GM04503 (cell line): ENCODE measurements at places on chromosomes 3 and 15.

DNA sequence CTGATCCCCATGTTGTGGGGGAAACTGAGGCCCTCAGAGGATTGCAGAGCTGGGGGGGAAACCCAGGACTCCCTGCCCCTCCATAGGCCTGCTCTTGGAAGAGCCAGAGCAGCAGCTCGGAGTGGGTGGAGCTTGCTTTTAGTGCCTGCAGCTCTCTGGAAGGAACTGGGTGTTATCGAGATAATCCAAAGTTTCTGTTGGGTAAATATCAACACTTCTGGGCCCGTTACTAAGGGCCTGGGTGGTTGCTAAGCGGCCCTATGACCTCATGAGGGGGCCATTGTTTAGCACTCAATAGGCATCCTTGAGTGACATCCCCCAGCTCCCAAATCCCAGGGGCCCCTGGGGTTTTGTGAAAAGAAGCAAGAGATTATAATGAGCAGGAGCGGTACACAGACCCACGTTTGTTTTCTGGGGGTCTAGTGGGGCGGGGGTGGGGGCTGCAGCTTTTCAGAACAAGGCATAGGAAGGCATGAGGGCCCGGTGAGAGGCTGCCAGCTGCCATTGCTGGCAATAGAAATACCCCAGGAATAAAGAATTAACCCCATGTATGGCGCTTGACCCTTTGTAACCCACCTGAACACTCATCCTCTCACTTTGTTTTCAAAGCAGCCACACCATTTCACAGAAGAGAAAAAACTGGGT is 48.3 kb upstream of the ATP2B2 start:
- no peak for DNase-seq

GRCh38 chr3:157429708-157430107 is 6.9 kb upstream of the PTX3 start:
- no peak for DNase-seq

GRCh38 chr3:168251371-168251770 is 155.6 kb upstream of the GOLIM4 start:
- DNase-seq: no peak

GRCh38 chr3:160617636-160618035 is 52.3 kb upstream of the KPNA4 start:
- no peak for DNase-seq

DNA sequence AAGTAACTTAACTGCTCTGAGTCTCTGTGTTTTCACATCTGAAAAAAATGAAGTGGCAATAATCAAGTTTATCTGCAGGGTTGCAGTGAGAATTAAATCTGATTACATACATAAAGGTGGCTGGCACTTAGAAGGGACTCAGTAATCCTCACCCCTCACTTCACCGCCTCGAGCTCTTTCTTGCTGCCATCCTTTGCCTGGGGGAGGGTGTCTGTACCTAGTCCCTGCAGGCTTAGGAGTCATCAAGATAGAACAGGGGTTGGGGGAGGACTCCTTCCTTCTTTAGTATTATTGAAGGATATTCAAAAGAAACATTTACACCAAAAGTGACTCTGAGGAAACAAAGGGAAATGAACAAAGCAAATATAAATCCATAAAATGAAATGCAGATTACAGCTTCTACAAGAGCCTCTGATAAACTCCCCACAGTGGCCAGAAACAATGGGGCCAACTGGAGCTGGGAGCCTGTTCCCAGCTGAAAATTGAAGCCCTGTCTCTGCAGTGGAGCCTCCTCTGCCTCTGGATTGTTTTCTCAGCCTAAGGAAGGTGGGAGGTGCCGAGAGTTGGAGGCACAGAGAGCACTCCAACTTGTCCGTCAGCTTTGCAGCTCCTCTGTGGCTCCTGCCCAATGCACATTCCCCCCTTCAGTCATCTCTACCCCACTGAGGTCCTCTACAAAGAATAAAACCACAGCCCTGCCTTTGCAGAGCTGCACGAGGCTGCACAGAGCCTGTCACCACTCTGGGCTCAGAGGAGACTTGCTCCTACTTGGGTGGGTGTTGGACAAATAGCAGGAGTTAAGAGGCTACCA is 41.8 kb downstream of the CRYGS start:
- no peak for DNase-seq

GRCh38 chr3:127984241-127984975 is 67.8 kb upstream of the SEC61A1 start:
- peak; percentile 52 for DNase-seq

DNA sequence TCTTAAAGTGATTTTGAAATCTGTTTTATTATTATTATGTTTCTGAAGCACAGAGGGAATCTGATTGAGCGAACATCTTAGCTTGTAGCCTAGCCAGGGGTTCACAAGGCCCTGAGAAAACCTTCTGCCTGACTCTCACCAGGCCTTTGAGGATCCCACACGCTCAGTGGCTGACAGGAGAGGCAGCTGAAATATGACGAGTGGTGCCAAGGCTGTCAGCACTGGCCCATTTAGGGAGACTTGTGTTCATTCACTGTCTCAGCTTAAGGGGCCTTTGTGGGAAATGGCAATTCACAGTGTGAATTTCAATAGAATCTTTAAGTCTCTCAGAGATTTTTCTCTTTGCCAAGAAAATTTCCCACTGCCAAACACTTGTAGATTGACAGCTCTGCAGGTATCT is 770.9 kb downstream of the TUSC7 start:
- DNase-seq: no peak

DNA sequence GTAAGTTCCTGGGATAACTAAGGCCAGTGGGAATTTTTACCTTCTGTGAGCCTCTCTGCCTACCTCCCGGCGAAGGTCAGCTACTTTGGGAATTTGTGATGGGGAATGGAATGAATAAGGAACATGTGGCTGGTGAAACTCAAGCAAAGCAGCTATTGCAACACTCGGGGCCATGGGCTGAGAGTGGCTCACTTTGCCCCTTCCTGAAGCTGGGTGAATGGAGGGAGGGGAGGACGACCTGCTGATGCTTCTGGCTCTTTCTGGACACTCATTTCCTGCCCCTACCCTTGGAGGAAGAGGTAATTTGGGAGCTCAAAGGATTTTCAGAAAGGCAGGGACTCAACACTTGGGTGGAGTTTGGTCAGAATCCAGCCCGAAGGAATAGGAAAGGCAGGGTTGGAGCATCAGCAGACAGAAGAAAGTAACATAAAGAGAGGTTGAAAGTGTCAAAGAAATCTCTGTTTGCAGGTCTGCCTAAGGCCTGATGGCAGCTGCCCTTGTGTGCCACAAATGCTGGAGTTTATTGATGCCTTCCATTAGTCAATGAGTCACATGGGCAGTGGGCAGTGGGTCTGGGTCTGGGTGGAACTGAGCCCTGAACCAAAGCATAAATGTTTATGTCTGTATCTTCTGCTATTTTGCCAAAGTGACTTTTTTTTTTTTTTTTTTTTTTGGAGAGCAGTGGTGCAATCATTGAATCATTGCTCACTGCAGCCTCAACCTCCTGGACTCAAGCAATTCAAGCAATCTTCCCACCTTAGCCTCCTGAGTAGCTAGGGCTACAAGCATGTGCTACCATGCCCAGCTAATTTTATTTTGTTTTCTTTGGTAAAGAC is 12.4 kb downstream of the LAMP3 start:
- no peak for DNase-seq

GRCh38 chr15:51536965-51537574 is 85.5 kb downstream of the DMXL2 start:
- no peak for DNase-seq
